Activated T-cell treated with anti-CD3 and anti-CD28 coated beads for 4 hours (primary cell): ENCODE measurements at places on chromosomes 3 and 15.

DNA sequence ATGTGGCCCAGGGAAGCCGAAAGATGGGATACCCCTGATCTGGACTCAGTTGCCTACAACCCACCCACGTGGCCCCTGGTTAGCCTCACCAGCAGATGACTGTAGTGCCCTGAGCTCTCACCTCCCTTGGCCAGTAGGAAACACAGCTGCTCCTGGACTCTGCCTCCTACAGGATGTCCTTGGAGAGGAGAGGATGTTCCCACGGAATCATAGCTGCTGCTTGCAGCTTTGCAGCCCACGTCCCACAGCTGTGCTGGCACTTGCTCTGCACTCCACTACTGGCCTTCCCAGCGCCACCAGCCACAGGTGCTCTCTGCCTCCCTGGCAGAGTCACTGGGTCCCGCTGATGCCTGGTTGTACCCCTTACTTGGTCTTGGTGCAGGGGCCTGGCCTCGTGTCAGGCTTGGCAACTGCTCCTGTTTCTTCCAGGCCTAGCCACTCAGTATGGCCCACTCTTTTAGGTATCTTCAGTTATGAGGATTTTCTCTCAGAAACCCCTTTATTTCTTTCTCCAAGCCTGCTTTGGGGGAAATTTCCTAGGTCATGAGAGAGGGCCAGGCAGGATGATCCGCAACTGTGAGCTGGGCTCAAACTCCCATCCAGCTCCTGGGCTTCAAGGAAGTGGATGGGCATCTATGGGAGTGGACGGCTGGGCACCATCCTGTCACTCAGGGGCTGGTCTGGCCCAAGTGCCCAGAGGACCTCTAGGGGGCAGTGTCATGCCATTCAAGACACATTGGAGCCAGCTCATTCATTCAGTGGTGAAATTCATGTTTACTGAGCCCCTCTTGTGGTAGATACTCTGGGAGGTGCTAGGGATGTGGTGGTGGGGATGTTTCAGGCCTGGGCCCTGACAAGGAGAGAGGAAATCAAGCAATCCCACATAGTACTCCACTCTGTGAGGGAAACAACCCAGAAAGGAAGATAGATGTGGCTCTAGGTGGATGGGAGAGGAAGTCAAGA lies 16.2 kb upstream of the VILL start:
- DNase-seq: peak; percentile 64

- DNase-seq: no peak
Measured at GRCh38 chr3:12399226-12399625, 85.1 kb upstream of the TSEN2 start.

DNA sequence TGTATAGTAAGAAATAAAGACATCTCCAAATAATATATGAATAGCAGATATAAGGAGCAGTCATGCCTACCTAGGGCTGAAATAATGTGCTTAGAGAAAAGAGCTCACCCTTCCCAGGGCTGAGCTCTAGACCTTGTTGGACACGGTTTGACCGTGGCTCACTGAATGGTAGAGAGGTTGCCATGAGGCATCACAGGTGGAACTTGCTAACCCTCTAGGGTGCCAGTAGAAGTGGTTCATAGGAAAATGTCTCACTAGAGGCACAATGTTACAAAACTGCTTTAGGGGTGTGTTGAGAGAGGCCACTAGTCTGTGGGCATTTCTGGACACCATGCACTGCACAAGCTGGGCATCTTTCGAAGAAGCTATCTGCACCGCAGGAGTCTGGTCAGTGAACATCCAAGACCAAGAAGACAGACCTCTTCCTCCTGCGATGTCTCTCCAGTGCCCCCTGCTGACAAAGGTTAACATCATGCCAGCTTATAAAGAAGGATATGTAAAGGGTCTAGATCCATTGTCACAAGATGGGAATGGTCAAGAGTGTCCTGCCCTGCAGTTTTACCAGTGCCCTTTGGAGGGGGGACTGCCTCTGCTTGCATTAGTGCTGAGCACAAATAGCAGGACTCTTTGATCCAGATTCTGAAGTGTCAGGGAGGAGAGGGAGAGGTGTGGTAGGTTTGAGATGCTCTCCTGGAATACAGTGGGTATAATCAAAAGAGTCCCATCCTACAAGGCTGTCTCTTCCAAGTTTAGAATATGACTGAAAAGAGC lies 266.8 kb downstream of the ZNF385D start:
- DNase-seq: no peak

DNA sequence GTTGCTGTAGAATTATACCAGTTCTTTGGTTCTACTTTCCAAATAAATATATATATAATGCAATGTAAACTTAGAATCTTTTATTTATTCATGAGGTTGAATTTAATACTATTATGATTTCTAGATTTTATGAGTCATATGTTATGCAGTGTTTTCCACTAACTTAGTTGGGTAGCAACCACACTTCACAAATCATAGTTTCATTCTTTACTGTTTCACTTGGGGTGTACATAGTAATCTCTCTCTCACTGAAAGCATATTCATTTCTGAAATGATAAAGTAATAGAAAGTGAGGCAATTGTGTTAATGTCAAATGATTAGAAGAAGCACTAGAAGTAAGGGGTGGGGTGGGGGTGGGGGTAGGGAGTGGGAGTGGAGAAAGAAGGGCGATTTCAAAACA lies 52.6 kb downstream of the IQCH start:
- DNase-seq: no peak

DNA sequence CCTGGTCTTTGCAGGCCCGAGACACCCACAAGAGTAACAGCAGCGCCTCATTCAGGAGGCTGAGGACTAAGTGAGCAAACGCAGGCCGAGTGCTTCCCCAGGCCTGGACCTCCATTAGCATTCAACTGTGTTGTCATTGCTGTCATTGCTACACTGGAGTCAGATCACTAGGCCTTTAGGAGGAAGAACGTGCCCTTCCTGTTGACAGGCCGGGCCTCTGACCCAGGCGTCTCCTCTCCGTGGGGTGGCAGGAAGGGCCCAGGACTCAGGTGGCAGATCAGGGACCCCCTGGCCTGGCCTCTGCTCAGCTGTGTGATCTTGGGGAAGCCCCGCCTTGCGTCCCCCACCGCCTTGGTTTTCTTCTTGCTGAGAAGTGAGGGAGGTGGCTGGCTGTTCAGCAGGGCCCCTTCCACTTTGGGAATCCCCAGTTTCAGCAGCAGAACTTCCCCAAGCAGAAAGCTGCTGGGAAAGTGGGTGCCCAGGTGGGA lies 19.1 kb downstream of the ZDHHC19 start:
- no peak for DNase-seq

GRCh38 chr3:46955801-46956259 lies 20.7 kb downstream of the CCDC12 start:
- no peak for DNase-seq

- no peak for DNase-seq
Measured at GRCh38 chr15:98845138-98845884, 162.3 kb downstream of the PGPEP1L start.

GRCh38 chr15:47756872-47757271 lies 39.6 kb downstream of the SEMA6D start:
- DNase-seq: no peak

DNA sequence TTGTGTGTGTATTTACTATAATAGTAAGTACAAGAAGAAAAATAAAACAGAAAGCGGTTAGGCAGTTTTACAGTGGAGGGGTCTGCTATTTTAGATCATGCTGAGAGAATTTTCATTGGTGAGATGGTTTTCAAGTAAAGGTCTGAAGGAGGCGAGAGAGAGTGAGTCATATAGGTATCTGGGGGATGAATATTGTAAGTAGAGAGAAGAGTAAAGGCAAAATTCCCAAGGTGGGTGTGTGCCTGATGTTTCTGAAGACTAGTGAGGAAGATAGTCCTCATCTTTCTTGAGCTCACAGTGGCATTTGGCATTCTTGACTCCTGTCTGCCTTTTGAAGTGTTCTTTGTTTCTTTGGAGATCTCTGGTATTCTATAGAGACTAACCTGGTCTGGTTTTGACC lies 38.6 kb downstream of the CRYBG3 start:
- no peak for DNase-seq

DNA sequence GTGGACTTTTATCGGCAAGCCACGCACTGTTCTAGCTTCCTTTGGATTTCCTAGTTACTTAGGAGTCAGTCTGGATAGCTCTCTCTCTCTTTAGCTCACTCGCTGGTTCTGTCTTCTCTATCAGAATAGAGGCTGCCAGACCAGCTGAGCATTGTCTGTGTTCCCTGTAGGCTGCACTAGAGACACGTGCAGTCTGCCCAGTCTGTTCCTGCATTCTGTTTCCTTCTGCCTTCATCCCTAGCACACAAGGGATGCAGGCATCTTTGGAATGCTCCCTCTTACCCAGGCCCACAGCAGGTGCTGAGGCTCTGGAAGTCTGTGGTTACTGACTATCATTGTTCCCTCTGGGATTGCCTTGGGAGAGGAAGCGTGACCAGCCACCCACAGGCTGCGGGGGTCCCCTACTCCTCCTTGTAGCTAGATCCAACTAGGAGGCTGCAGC lies 322.8 kb downstream of the ZNF621 start:
- no peak for DNase-seq

DNA sequence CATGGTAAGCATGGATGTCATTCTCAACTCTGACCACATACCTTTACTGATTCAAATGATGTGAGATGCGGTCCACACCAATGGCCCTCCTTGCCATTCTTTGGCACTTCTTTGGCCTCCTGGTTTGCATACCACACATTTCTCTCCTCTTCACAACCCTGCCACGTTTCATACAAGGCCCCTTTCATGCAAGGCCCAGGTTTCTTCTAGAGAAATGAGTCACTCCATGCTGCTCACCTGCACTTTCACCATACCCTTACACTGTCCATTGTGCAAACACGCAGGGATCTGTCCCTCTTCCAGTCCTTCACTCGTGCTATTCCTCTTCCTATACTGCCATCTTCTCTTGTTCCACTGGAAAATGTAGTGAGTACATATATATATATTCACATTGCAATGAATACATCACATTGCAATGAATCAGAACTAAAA lies 24.4 kb upstream of the SLC24A5 start:
- no peak for DNase-seq

DNA sequence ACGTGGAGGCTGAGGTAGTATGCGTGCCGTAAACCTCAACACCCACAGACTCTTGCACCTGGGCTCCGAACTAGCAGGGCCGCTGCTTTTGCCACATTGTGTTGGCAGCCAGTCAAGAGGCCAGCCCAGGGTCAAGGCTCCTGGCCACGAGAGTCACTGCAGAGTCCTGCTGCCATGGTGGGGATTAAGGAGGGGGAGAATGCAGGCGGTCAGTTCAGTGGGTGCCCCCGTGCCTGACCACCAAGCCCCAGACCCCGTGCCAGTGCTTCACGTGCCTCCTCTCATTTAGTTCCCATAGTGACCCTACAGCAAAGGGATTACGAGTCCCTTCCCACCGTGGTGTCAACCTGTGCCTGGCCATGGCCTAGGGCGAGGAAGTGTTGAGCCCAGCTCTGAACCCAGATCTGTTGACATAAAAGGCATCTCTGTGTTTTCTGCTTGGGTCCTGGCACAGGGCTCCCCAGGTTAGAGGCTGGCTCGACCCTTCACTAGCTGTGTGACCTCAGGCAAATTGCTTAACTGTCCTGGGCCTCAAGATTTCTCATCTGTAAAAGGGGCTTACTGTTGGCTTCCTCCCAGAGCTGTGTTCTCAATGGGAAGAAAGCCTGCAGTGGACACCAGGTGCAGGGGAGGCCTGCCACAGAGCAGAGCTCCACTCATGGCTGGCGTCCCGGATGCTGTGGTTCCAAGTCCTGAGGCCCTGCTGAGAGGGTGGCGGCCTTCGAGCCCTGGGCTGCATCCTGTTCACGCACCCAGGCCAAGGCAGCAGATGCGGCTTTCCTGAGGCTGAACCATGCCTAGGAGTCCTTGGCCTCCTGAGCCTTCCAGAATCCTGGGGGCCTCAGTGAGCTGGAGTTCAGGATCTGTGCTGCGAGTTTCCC lies 32.8 kb downstream of the FBLN2 start:
- no peak for DNase-seq

GRCh38 chr15:89575656-89576416 lies 567 bp downstream of the TICRR start:
- peak; percentile 1 for DNase-seq

DNA sequence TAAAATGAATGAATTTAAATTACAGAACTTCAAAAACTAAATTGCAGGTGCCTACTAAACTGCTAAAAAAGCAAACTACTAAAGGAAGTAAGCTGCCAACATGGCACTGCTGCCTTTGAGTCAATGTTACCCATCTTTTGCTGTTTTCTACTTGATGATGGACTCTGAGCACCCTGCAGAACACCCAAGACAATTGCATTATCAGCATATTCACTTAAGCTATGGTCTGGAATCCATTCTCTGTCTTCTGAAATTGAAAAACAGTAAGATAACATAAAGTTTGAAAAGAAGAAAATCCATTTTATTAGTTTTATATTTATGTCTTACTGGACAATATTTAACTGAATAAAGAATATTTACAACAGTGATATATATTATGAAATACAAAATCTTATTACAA lies 91.4 kb downstream of the ZBBX start:
- DNase-seq: no peak

DNA sequence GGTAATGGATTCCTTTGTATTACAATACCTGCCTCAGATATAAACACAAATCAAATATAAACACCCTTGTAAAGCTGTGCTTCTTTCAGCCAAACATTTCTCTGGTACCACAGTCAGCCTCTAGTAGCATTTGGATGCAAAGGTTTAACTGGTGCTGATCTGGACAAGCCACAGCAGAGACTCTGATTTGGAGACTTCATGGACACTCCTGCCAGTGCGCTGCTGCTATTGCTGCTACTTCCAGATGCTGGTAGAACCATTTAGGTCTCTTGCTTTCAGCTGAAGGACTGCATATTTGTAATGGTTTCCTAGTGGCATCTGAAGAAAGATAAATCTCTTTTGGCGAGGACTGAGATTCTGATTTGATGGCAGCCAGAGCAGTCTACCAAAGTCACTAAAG lies 36.9 kb downstream of the NCK1 start:
- DNase-seq: no peak

DNA sequence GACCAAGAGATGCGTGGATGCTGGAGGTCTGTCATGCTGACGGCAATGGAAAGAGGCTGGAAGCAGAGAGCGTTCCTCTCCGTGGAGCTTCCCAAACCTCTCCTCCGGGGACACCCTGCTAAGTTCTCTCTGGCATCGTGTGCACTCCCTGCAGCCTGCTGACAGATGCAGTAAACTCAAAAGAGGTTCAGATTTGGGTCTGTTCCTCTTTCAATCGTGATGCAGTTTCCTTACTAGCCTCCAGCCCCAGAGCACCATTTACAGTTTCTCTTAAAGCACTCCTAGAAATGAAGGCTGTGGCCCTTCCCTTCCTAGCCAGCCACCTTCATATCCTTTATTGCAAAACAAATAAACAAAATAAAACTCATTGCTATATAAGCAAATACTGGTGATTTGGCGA lies 47.3 kb upstream of the LRRC58 start:
- DNase-seq: no peak

DNA sequence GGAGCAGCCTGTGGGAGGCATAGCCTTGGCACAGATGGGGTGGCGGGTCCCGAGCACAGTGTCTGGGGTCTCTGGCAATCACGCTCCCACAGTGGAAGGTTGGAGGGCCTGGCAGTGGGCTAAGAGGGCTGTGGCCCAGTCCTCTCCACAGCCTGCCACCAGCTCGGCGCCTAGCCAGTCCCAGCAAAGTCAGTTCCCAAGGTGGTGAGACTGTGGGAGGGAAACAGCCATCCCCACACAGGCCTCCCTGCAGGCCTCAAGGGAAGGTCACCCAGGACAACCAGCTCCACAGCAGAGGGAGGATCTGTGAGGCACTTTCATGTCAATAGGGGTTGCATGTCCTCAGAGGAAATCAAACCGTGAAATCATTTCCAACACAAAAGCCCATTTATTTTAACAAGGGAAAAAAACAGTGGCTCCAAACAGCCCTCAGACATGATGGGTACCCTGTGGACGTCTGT lies 27.6 kb upstream of the LIMD1 start:
- DNase-seq: no peak

- no peak for DNase-seq
Measured at GRCh38 chr15:40045572-40046217, 6.7 kb upstream of the SRP14 start.

- DNase-seq: peak; percentile 14
Measured at GRCh38 chr15:68209735-68210408, 4.7 kb upstream of the CALML4 start.
